Large intestine (tissue), 12 donors: ENCODE measurements at places on chromosomes 4 and X. TPM values are rescaled to one million over a fixed set of nuclear protein-coding genes. Genes with fewer than 3 reads are reported as not detected.

- no peak for DNase-seq
Observed at GRCh38 chrX:84724576-84724975, 222.3 kb upstream of the HDX start.

GRCh38 chr4:107712236-107712635 is 7.8 kb downstream of the PAPSS1 start:
- no peak for DNase-seq

DNA sequence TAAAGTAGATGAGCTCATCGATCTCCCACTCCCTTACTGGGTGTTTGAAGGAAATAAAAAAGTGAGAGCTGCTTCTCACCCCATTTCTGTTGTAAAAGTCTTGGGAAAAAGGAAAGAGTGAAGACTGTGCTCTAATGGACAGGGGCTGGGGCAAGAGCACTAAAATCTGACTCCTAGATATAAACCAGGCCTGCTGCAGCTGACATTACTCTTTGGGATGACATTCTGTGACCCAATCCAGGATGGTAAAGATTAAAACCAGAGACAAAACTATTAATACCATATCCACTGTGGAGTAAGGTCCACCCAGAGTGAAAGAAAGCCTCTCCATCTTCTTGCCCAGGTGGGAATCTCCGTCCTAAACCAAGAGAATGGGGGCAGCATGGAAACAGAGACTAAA is 20.1 kb upstream of the NEUROG2 start:
- no peak for DNase-seq

- DNase-seq: no peak
Observed at GRCh38 chr4:123826896-123827295, 430.3 kb downstream of the SPRY1 start.

TMPRSS11A gene
- polyA plus RNA-seq: 0.04 TPM

DNA sequence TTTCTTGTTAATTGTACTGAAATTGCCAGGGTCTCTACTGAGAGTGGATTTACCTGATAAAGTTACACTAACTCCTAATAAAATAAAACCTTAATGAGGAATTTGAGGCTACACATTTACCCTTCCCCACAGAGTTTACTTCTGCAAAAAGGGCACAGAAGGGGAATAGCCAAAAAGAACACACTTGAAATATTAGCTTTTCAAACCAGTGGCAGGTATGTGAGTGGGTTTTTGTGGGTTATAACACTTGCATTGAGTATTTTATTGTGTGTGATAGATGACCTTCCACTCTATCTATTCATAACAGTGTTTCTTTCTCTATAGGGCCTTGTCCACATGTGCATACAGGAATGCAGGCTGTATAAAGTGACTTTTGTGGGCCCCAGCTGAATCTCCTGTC is 5.0 kb upstream of the GPR174 start:
- DNase-seq: no peak

- DNase-seq: no peak
Observed at GRCh38 chr4:13852411-13852810, 224.9 kb upstream of the BOD1L1 start.

GRCh38 chrX:134931550-134931949 is 59.2 kb upstream of the SMIM10 start:
- DNase-seq: no peak

DNA sequence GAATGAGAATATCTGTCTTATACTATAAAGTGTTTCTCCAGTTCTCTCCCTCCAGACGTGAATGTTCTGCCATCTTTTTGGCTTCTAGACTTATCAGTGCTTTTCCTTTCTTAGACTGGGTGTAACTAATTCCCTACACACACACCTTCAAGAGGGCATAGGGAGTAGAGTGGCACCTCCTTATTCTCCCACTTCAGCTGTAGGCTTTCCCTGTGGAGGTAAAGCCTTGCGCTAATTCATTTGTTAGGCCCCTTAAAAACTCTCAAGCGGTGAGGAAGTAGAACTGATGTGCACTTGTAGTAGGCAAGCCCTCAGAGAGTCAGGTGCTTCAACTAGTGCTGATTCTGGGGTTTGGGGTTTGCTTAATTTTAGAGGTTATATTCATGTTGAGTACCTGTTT is 10.0 kb downstream of the KLHL2 start:
- no peak for DNase-seq

CBR4 gene
- 21.1 TPM for polyA plus RNA-seq

FGF13 gene
- polyA plus RNA-seq: 32.9 TPM

DNA sequence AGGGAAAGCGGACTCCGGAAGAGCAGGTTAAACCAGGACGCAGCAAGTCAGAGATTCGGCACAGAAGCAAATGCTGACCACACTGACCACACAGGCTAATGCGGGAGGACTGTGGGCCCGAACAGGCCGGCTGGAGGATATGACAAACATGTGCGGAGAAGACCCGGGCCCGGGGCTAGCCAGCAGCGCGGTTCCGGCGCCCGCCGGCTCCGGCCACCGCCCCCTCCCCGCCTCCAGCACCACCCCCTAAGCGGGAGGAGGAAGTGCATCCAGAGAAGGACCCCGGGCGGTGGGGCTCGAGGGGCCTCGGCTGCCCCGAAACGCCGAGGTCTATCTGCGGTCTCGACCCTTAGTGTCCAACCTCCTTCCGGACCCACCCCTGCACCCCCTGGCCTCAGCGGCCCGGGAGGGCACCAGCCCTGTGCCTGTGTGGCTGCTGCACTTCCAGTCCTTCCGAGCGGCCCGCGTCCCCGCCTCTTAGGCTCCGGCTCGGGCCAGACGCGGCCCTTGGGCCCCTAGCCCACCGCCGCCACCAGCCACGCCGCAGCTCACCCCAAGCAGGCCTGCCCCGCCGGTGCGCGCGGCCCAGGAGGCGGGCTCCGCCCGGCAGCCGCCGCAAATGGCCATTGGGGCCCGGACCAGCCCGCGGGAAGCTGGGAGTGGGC is 2.1 kb downstream of the ELOVL6 start:
- peak; percentile 78 for DNase-seq

GRCh38 chr4:151960449-151961230 is 199.8 kb upstream of the GATB start:
- DNase-seq: no peak

GRCh38 chrX:127457161-127457560 is 595.0 kb downstream of the ACTRT1 start:
- DNase-seq: no peak

DNA sequence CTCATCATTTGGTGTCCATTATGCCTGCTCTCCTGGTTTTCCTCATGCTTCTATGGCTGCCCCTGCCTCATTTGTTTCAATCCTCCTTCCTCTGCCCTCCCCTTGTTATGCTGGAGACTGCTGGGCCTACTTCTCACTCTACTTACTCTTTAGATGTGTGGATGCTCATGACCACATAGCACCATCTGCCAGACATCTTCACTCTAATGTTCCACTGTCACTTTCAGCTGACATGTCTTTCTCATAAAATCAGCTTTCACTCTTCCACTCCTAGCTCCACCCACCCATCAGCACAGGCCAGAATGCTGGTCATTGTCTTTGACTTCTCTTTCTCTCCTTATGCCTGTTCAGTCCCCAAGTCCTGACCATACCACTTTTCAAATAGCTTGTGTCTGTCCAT is 86.8 kb downstream of the REPS2 start:
- DNase-seq: no peak

DNA sequence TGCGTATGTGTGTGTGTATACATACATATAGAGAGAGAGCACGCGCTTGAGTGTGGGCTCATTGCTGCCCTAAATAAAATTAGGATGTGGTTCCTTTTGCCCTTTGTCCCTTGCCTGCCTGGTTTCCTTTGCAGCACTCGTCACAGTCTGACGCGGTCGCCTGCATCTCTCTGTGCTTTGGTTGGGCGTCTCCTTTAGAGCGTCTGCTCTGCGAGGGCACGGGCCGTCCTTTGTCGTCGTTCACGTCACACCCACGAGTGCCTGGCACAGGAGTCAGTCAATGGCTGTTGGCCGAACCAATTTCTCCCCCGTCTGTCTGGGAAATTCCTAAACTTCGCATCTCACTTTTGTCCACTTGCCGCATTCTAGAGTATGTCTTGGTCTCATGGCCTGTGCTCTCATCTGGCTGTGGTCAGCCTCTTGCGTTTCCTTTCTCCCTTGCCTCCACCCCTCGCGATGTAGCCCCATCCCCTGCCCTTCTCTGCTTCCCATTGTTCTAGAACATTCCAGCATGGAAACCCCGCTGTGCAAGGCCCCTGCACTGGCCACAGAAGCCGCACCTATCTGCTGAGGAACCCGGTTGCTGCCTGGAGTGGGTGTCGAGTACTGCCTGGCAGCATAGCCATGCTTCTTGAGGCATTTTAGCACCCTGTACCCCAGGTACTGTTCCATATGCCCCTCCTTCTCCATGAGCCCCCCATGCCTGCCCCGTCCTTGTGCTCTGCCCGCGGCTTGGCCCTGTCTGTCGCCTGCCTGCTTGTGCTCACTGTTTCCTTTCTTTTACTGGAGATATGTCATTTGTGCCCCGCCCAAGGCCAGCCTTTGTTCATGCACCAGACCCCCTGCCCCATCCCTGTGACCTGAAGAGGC is 8.0 kb downstream of the MAEA start:
- DNase-seq: no peak

DNA sequence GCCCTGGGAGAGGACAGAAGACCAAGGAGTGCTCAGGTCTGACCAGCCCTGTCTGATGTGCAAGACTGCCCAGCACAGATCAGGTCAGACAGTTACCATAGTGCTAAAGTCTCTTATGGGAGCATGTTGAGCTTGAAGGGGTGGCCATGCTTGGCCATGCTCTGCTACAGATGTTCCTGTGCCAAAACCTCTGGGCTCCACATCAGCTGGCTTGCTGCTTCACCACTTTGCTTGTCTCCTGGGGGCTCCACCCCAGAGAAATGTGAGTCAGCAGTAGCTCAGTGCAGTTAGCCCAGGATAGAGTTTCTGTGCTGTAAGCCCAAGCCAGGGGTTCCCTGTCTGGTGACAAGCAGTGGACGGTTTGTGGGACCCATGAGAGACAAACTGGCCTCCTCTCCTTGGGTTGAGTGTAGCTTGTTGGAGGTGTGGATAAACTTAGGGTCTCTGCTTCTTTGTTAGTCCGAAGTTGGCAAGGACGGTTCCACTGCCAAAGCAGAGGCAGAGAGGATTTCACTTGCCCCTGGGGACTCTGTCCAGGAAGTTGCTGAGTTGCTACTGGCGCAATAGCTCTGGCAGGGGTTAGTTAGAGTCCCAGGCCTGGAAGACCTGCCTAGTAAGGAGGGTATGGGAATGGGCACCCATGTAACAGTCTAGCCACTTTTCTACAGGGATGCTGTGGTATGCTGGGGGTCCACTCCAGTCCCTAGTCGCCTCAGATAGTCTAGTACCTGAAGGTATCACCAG is 8.7 kb upstream of the TMSB15C start:
- no peak for DNase-seq

DNA sequence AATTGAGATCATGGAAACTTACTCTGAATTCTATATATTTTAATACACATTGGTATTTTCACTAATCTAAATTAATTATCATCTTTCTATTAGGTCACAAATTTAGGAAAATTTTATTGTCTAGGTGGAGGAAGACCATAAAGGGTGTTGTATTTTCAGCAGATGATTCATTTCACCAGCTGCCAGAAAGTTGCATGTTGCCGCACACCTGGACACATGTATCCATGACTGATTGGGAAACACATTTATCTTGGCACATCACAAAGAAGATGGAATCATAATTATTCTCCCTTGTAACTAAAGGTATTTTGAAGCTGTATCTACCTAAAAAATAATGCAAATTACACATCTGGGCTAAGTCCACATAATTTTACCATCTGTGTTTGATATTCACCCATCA is 33.1 kb downstream of the SLC7A11 start:
- no peak for DNase-seq

- DNase-seq: peak; percentile 8
Observed at GRCh38 chrX:120514236-120514635, 45.1 kb upstream of the LAMP2 start.

GRCh38 chrX:103519389-103519788 is at the start of gene RAB40A:
Gene RAB40A (minus strand): TSS chrX:103519489. CDS start chrX:103500756, 18,733 bp downstream.
- DNase-seq: no peak

DNA sequence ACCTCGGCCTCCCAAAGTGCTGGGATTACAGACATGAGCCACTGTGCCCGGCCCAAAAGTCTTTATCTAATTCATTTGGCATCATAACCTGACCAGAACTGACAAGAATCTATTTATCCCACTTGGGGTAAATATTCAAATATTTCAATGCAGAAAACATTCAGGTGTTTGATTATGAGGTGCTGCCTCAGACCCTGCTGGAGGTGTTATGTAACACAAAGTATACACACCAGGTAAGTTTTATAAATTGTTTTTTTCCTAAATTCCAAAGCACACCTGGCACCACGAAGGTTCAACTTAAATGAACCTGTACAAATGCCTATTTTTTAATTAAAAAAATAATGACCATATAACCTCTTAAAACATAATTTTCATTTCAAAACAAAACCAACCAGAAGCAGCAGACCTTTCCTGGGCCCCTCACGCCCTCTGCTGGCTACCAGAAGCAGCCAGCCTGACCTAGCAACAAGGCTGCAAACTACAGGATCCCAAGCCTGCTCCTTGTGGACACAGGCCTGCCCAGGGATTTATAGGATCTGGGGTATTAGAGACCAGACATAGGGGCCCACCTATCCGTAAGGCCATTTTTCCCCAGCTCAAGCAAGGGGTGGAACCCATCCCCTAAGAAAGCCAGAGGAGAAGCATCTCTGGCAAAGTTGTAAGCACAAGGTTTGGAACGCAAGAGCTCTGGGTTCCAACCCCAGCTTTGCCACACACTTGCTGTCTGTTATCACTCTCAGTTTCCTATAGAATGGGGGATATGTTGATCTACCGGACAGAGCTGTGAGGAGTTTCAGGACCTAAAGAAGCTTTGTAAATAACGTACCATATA is 11.7 kb downstream of the OTUD5 start:
- no peak for DNase-seq

LONRF3 gene
- polyA plus RNA-seq: 3.0 TPM

- DNase-seq: no peak
Observed at GRCh38 chrX:26262121-26262523, 46.2 kb downstream of the MAGEB5 start.

DNA sequence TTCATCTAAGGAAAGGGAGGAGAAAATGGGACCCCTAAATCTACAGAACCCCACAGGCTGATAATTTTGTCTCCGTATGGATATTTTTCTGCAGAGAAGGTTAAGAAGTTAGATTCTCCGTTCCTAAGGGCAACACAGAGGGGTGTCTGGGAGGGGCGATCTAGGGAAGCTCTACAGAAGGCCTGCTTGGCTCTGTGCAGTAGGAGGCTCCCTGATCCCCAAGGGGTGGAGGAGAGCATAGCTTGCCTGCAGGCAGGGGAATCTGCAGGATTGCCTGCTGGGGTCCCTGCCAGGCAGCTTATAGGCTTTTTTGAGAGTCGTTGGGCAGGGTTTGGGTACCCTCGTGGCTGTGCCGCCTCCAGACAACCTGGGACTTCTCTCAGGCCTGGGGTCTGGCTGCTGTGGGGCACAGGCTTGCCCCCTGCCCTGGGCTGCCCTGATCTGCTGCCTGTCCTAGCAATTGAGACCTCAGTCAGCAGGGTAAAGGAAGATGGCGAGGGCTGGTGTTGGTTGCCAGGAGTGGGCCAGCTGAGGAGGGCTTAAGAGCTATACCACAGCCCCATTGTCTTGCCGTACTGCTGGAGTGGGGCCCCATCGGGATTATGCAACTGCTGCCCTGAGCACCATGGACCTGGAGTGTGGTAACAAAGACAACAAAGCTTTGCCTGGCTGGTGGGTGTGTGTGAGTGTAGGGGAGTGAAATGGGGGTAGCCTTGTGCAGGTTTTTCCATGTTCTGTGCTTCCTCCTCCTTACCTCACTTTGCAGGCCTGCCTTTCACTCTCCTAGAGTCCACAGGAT is 74.1 kb downstream of the EFNB1 start:
- DNase-seq: peak; percentile 63

IL2RG gene
- 118 TPM for polyA plus RNA-seq

CFAP47 gene
- polyA plus RNA-seq: 0.04 TPM

MAGED4 gene
- 23.9 TPM for polyA plus RNA-seq
